ENCODE measurements at places on chromosomes 2 and 18.
A peak's percentile ranks its signal among the peaks of the same experiment; 100 is the strongest.

GRCh38 chr2:15205562-15205961 lies 355.6 kb downstream of the NBAS start:
- no peak for DNase-seq

GRCh38 chr2:18262601-18263000 lies 297.9 kb downstream of the RDH14 start:
- DNase-seq = no peak

- no peak for DNase-seq
Measured at GRCh38 chr2:236974752-236975151, 110.9 kb upstream of the COPS8 start.

DNA sequence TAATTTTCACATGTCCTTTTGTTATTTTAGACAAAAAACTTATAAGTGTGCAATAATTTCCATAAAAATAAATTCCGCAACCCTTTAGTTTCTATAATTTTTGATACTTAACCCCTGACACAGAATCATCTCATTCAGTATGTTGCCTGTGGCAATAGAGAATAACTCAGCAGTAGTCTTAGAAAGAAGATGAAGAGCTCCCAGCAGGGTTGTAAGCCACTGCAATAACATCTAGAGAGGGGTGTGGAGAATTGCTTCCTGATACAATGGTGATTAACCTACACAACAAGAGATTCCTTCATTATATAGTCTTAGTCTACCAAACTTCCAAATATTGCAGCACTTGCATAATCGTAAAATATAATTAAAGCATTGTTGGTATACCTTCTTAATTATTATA lies 118.9 kb downstream of the TMX3 start:
- no peak for DNase-seq

DNA sequence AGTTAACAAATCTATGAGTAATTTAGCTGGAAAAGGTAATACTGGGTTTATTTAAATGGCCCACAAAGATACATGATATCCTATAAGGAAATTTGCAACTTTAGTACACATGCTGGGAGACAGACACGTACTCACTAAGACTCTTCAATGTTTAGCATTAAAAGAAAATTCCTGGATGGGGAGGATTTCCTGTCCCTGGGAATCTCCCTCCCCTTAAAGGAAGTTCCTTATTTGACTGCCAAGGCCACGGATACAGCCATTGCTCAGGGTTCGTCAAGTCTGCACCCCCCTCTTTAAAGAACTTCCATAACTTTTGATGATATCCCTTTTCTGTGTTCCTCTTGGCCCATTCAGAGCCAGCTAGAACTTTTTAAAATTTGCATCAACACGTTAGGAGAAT lies 267.6 kb downstream of the CD226 start:
- DNase-seq = no peak

GRCh38 chr2:65055422-65056214 lies 598 bp upstream of the CEP68 start:
- DNase-seq = peak; percentile 59

- no peak for DNase-seq
Measured at GRCh38 chr2:58967736-58968135, 726.6 kb upstream of the FANCL start.

Data from GM10248 (cell line).